ENCODE measurements at places on chromosomes 11 and 22.
A peak's percentile ranks its signal among the peaks of the same experiment; 100 is the strongest.

DNA sequence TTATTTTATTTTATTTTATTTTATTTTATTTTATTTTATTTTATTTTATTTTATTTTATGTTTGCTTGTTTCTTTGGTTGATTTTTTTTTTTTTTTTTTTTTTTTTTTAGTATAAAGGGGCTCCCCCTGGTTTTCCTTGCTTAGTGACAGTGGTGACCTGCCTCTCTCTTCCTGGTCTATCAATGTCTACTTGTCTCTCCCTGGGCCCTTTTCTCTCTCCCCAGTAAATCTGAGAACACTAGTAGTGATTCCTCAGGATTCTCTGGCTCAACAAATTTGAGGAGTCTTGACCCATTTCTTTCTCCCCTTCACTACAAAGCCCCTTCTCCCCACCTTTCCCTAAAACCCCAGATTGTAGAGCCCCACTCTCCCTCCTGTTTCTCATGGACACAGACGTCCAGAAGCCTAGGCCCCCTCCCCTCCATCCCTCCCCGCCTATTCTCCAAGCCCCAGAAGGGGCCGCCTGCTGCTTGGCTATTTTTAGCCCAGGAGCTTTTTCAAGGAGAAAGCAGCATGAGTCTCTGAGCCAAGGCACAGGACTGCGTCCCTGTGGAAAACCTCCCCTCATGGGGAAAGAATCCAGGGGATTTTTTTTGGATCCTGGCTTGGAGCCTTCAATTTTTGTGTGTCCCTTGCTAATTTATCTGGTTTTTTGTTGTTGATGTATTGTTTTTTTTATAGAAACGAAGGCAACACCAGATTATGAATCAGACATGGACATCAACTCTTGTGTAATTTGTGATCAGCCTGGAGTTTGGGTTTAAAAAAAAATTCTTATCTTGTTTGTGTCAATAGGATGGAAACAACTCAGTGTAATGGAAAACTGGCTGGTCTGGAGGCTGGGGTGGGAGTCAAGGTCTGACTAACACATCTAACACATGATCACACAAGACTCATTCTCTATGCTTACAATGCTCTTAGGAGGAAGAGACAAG, 17.5 kb upstream of the ACCSL start:
- DNase-seq = no peak

- peak; percentile 55 for DNase-seq
Measured at GRCh38 chr22:38204784-38205183, 3.0 kb downstream of the MAFF start.

GRCh38 chr11:65871811-65872548, 620 bp downstream of the EFEMP2 start:
- DNase-seq = no peak

- DNase-seq = no peak
Measured at GRCh38 chr11:13120691-13121090, 111.6 kb downstream of the RASSF10 start.

GRCh38 chr11:7518811-7519562, 5.2 kb downstream of the PPFIBP2 start:
- no peak for DNase-seq

DNA sequence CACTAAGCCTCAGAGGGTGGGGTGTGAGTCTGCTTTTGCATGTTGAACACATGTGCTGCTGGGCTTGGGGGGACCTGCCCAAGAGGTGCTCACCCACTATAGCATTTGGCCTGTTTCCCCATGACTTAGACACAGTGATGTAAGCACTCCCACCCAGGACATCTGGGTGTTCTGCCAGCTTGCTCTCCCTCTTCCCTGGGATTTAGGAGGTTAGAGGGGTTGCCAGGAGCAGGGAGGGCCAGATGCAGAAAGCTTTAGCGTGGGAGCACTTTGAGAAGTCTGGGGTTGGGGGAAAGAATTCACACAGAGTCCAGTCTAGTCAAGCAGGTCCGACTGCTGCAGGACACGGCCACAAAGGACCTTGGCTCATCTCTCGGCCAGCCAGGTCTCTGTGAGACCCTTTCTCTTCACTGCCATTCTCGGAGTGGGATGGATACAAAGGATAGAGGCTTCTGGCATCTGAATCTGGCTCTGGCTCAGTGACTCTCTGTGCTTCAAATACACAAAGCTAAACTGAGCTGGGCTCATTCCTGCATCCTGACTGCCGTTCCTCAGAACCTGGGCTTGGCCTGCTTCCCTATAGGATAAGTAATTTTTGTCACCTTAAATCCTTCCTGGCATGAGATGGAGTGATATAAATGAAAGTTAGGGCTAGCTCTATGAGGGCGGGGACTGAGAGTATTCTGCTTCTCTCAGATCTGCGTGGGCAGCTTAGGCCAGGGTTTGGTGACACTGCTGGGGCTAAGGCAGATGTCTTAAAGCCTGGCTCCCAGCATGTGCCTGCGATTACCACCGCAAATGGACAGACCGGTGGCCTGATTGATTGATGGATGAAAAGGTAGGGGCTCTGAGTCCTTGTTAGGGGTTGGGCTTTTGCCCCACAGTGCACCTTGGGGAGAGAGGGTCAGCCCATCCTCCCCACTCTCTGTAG, 14.5 kb downstream of the USP2 start:
- DNase-seq = no peak

DNA sequence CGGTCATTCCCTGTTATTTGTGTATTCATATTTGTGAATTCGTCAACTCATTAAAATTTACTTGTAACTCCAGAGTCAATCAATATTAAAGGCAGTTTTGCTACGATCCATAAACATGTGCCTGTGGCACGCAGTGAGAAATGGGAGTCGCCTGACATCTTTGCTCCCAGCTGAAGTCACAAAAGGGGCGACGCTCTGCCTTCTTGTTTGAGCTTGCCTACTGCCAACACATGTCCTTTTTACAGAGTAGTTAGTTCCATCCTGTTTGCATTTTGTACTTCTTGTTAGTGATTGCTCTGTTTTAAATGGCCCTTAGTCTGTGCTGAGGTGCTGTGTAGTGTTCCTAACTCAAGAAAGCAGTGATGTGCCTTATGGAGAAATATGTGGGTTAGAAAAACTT, 305.3 kb downstream of the ETS1 start:
- DNase-seq = no peak

- no peak for DNase-seq
Measured at GRCh38 chr11:6653097-6653496, 2.5 kb downstream of the DCHS1 start.

DNA sequence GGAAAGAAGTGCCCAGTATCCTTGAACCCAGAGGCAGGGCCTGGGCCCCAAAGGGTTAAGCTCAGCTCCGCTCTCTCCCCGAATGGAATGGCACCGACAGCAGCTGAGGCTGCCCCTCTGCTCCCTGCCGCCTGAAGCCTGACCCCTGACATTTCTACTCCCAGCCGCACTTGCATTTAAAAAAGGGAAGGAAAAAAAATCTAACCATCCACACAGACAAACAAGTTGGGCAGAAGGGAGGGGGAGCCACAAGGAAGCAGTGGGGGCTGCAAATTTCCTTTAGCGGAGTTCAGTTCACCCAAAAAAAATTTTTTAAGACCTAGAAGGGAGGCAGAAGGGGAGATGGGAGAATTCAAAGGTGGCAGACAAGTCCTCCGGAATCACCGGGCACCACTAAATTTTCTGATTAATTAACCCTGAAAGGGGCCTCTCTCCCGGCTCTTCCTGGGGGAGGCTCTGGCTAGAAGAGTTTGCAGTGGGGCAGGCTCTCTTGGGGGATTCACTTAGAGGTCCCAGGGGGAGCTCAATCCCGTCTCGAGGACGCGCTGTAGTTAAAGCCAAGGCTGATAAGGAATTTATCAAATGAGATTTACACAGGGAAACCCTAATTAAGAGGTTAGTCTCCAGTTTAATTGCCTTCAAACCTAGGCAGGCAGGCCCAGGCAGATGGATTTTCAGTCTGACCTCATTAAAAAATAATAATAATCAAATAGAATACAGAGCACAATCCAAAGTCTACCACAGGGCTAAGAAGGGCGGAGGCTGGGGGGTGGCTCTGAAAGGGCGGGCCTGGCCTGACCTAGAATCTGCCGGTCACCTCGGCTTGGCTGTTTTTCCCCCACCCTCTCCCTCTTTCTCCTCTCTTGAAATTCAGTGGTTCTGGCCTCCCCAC, 25.6 kb downstream of the MN1 start:
- no peak for DNase-seq

GRCh38 chr22:43723816-43724215, 88.3 kb downstream of the EFCAB6 start:
- no peak for DNase-seq

DNA sequence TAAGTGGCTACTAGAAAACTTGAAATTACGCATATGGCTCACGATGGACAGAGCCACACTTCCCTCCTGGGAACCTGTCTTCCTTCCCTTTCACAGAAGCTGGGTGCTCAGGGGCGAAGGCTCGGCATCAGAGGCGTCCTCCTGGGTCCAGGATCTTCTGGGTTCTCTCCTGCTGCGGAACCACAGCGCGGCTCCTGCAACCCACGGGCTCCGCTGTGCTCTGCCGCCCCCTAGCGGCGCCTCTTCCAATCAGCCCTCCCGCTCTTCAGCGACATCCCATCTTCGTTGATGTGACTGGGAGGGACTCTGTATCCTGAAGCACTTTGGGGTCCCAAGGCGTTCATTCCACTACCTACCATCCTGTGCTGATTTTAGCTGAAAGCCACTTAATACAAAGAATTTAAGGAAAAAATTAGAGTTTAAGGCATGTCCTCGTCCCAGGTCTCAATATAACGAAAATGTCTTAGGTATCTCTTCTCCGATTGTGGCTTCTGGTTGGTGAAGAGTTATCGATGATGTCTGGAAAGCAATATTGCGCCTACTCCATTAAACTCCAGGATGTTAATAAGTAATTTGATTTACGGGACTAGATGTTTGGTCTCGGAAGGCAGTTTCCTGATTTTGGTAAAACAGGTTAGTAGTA, 14.8 kb upstream of the RPS3 start:
- DNase-seq = peak; percentile 75

- DNase-seq = no peak
Measured at GRCh38 chr11:72209101-72209500, 7.5 kb upstream of the FOLR2 start.

- peak; percentile 33 for DNase-seq
Measured at GRCh38 chr11:125591649-125592304, 875 bp upstream of the STT3A start.

- no peak for DNase-seq
Measured at GRCh38 chr11:44518968-44519550, 46.4 kb upstream of the CD82 start.

DNA sequence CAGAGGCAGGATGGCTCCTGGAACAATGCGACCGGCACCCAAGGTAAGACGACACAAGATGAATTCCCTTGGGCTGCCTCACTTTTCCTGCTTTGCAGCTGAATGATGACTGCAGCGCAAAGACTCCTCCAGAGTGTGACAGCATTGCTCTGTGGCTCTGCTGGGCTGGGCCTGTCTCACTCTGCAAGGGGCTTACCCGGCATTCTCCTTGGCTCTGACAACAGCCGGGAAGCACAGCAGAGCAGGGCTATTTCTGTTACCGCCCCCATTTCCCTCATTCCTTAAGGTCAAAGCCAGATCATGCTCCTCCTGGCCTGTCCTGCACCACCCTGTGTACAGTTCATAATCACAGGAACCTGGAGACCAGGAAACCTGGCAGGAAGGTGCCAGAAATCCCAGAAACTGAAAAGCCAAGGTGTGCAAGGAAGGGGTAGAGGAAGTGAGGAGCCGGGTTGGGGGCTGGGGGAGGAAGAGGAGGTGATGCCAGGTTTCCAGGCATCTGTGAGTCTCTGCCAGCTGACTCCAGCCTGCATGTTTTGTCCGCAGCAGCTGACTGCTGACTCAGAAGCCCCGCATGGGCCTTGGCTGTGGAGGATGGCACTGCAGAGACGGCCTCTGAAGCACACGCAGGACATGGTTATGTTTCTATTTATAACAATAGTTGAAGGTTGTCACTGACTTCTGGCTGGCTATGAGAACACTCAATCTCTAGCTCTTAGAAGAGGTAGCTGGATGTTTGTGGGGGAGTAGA, 113.6 kb downstream of the MICAL3 start:
- no peak for DNase-seq

GRCh38 chr11:16184588-16184987, 171.8 kb downstream of the SOX6 start:
- DNase-seq = no peak

GRCh38 chr11:86511086-86511551, 136.4 kb downstream of the CCDC81 start:
- no peak for DNase-seq

- no peak for DNase-seq
Measured at GRCh38 chr11:124837491-124837856, 27.8 kb upstream of the ROBO3 start.
